ENCODE measurements at places on chromosomes 6 and 20.

DNA sequence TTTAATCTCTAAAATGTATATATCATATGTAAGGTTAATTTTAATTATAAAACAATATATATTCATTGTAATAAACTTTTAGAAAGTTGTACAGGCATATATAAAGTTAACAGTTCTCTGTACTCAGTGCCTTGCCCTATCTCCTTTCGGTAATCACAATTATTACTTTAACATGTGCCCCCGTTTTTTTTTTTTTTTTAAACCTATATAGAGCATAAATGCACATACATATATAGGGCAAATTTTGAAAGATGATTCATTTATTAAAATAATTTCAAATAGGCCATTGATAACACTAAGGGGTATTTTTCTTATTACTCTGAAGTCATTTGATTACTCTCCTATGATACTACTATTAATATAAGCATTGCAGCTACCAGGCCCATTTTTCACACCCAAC is 1.9 kb downstream of the ASF1A start:
- no peak for DNase-seq

DNA sequence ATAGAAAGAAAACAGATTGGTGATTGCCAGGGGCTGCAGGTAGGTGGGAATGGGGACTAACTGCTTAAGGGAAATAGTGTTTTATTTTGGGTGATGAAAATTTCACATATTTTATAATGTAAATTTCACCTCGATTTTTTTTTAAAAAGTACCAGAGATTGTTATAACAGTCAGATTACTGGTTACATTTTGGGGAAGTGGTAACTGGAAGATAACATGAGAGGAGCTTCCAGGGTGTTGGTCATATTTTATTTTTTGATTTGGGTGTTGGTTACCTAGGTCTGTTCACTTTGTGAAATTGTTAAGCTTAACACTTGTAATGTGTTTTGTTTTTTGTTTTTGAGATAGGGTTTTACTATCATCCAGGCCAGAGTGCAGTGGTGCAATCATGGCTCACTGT is 17.2 kb upstream of the CRIP3 start:
- DNase-seq, result no peak

DNA sequence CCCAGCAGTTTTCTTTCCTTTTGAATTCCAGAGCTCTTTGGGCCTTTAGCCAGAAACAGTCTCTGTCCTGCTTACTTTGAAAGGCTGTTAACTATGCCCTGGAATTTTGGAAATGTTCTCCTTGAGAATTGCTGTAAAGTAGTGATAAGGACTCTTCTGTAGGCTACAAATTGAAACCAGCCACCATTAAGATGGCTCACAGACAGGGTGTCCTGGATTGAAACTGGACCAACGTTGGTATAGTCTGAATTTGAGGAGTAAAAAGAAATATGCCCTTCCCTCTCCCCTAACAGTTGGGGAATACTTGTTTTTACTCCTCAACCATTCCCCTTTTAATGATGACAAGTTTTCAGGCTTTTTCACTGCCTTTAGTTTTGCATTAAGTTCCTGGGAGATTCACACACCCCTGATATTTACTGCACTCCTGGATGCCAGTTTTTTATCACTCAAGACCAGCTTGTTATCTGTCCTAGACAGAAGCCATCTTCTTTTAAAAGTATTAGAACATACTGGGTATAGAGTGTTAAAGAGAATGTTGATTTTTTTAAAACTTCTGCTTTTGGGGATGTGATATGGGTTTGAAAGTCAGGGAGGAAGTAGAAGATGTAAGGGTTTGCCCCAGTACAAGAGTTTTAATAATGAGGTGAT is 21.9 kb downstream of the TOP1 start:
- no peak for DNase-seq

DNA sequence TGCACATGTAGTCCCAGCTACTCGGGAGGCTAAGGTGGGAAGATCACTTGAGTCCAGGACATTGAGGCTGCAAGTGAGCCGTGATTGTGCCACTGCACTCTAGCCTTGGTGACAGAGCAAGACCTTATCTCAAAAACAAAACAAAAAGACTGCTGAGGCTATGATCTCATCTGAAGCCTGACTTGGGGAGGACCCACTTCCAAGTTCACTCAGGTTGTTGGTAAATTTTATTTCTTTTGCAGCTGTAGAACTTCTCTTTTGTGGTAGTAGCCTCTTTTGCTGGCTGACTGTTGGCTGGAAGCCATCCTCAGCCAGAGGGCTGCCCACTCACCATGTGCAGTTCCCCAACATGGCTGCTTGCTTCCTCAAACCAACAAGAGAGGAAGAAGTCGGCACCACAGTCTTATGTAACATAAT is 36.8 kb upstream of the ME1 start:
- DNase-seq, result no peak

DNA sequence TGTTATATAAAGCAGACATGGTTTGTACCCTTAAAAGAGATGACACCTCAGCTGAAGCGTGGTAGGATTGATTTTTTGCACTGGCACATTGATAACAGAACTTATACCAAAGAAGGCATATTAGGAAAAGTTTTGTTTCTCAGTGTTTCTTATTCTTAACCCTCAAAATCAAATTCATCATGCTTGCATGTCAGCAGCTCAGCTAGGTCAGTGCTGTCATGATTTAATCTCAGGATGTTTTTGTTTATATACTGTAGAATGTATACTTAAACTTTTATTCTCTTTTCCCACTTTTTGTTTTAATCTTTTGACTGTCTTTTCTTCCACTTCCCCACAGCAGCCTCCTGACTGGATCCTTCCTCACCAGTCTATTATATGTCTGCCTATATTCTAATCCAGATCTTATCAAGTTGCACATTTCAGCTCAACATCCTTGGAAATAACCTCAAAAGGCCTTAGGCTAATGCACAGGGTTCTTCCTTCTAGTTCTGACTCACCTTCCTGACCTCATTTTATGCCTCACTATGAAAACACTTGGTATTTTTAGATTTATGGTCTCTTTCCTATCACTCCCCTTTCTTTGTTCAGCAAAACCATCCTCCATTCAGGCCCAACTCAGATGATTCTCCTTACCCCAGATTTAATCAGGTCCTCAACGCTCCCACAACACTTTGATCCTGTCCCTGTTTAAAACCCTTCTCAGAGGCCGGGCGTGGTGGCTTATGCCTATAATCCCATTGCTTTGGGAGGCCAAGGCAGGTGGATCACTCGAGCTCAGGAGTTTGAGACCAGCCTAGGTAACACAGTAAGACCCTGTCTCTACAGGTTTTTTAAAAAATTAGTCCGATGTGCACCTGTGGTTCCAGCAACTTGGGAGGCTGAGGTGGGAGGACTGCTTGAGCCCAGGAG is 7.2 kb downstream of the HEBP2 start:
- no peak for DNase-seq

- no peak for DNase-seq
These were observed 166.8 kb upstream of the PREP start for GRCh38 chr6:105569706-105570105.

GRCh38 chr6:107732461-107732860 is 91.7 kb downstream of the SCML4 start:
- no peak for DNase-seq

DNA sequence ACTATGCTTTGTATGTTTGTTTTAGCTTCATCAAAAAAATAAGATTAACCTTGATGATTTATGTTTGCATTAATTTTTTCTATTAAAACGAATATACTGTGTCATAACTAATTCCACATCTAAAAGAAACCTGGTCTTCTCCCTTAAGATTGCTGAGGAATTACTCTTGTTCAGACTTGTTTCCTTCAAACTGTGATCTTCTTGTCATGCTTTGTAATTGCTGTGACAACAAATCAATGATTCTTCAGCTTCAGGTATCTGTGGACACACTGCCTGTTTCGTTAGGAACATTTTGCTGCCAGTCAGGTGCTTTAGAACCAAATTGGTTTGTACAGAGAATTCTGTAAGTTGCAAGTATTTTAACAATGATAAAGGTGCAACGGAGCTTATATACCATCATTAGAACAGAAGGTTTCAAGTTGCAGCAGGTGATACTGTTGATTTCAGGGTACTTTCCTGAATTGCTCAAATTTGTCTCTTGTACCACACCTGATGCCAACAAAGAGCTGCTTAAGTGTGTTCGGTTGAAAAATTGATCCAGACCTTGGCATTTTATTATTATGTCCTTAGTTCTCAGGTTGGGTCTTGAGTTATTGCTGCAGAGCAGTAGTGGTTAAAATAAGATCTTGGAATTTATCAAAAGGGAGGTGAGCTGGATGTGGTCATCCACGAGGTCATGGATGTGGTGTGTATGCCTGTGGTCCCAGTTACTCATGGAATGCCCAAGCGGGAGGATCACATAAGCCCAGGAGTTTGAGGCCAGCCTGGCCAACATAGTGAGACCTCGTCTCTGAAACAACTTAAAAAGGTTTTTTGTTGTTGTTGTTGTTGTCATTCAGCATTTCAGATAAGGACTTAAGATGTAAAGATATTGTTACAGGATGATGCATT is 19.5 kb downstream of the SYTL3 start:
- DNase-seq, result no peak

DNA sequence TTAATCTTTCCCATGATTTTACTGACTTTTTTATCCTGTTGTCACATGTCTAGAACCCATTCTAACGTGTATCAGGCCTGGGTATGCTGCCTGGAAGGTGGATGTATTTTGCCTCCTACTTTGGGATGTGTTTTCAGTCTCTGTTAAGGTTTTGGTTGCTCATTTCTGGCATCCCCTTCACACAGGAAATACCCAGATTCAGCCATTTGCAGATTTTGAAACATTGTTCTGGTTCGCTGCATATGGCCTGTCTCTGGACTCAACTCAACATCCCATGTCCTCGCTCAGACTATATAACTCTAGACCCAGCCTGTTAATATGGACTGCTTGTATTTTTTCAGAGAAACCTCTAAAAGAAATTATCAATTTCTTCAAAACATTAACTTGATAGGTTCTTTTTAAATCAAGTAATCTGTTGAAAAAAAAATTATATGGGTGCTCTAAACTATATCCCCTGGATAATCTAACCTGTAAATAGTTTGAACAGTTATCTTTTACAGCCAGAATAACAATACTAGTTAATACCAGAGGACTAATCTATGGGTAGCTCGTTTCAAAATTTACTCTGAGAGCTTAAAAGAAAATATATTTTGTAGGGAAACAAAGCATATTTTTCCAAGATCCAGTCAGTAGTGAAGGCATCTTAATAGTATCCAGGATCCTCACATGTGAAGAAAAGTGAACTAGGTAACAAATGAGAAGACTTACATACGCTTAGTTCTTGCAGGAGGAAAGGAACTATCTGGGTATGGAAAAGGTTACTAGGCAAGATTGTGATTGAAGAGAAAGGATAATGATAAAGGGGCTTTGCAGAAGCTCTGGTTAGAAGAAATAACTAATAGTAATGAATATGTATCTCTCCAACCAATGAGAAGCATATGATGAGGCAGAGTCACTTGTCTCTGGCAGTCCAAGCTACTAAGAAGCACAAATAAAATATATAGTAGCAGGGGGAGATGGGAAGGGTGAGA is 23.4 kb upstream of the HLA-DQB1 start:
- no peak for DNase-seq

GRCh38 chr20:11753155-11753554 is 164.5 kb upstream of the BTBD3 start:
- no peak for DNase-seq

DNA sequence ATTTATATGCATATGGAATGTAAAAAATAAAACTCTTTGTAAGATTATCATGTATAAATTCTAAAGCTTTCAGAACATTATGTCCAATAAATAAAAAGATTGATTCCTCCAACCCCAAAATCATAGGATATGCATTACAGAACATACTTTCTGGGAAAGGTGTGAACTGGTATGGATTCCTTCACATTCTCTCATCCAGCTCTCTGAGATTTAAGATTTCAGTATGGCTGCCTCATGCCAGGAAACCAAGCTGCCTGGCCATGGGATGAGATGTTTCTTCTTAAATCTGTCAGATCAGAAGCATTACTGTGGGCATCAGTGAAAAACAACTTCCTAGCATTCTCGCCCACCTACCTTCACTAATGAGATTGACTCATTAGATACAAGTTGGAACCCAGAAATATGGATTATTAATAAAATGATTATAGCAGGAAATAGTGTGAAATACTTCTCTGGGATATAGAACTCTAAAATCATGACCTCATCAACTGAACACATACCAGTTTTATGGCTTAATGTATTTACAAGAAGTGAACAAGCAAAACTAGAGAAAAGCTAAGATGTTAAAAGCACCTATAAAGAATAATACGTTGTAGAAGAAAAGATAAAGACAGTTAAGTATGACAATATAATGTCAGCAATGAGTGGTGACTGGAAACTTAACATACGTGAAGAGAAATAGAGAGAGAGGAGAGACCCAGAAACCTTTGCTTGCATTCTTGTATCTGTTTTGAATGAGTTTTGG is 171.6 kb upstream of the PHACTR1 start:
- DNase-seq, result no peak

GRCh38 chr6:106117579-106117978 is 31.4 kb downstream of the PRDM1 start:
- no peak for DNase-seq

DNA sequence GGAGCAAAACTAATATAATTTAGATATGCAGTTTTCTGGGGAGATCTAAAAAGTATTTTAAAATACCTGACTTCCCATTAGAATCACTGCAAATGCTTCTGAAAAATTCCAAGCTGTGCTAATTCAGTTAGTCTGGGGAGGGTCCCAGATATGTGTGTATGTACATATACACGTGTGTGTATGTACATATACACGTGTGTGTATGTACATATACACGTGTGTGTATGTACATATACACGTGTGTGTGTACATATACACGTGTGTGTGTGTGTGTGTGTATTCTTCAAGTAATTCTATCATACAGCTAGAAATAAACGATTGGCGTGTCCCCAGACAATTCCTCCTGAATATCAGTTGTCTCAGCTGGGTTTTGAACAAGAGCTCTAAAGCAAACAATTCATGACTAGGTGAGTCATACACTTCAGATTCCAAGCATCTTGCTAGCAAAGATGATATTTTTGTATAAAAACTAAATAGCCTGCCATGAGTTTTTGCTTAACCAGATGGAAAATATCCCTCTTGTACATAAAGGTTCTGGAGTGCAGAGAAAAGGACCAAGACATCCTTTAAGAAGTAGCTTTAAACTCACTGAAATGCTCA is 58.2 kb downstream of the SPACA1 start:
- DNase-seq, result no peak

- no peak for DNase-seq
These were observed 24.9 kb upstream of the PCMTD2 start for GRCh38 chr20:64230461-64231145.

DNA sequence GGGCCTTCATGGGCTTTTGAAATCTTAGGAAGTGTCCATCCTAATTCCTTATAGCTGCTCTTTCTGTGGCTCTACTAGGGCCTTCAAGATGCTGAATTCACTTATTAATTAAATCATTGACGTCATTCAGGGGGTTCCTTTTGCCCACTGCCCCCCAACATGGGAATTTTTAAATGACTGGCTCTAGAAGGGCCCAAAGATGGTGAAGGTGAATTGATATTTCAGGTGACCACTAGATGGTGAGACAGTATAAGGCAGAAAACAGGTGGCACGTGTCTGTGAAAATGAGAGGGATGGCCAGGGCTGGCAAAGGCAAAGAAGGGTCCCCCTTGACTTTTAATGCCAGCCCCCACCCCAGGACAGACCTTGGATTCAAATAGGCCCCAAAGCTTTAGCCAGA is 11.8 kb downstream of the GNAS start:
- DNase-seq, result no peak
